ENCODE measurements at places on chromosomes 5 and 9.

DNA sequence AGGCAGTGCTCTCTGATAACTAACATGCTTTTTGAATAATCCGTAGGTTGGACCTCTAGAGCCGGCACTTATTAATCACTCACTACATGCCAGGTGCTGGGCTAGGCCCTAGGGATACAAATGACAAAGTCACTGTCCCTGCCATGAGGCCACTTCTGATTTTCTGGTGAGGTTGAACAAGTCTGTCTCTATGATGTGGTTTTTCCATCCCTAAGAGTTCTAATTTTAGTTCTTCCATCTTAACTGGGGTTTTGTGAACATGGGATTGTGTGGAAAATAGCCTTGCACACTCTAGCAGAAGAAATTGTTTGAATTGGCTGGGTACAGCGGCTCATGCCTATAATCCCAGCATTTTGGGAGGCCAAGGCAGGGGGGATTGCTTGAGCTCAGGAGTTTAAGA is 64.6 kb downstream of the IL31RA start:
- no peak for DNase-seq

DNA sequence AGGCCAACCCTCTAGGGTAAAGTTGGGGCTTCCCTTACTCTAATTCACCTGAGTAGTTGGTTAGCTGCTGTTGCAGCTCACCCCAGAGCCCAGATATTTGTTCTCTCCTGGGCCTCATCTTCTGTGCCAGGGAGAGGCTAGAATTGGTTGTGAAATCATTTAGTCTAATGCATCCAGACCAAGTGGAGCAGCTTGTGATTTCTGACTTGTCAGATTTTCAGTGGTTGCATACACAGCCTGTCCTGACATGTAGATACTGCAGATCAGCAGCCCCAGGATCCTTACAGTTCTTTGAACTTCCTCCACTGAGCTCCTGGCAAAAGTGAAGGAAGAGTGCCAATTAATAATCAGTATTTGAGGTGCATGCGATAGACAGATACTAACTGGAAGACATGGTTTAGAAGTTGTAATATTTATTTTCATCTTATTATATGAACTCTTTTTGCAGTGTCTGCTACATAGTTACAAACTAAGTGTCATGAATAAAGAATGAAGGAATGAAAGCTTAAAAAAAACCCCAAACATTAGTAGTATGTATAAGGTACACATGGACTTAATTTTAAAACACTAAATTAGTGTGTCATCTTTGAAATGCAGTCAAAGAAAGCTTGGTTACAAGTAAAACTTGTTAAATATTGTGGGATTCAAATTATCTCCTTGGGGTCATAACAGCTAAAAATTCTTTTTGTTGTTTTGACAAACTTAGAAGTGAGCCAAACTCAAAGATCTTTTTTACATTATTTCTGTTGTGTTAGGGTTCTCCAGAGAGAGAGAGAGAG is 128.5 kb downstream of the VPS13A start:
- no peak for DNase-seq

DNA sequence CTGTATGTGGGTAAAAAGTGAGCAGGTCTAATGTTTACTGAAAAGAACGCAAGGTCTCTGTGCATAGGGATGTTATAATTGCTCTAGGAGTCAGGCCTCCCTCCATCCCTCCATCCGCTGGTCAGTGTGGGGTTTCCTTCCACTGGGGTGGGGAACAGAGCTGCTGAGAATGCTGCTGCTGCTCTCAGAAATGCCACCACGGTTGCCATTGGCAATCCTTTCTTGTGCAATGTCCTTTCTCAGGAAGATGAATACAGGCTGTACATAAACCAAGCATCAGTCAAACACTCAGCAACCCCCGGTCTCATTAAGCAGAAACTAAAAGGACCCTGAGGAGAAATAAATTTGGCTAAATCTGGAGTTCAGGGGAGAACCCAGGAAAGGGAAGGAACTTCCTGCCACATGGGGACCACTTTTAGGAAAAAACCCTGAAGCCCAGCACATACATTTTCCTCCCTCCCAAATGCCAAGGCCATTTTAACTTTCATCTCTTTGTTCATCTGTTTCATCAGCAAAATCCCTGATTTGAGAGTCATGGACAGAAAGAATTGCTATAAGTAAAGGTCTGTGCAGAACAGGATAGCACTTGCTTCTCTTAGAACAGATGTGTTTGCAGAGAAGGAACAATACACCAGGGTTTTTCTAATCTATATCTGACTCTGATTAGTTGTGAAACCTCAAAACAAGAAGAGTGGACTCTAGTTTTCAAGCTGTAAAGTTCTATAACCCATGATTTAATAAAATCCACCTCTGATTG is 70.4 kb upstream of the SLC1A3 start:
- DNase-seq, result no peak

- DNase-seq, result no peak
Observed at GRCh38 chr5:99702565-99702964, 773.8 kb upstream of the CHD1 start.

DNA sequence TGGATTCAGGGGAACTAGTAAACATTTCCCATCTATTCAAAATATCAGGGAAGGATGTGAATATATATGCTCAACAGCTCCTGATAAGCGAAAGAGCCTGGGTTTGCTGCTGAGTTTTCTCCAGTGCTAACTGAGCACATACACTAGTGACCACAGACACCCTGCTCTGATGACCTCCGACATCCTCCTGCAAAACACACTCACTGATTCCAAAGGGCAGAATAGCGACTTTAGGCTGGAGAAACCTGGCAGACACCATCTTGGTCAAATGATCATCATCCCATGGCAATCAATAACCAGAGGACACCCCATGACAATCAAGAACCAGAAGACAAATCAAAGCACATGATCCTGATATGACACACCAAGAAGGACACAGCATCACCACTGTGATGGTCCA is 9.2 kb upstream of the GADD45G start:
- no peak for DNase-seq

GRCh38 chr5:138752341-138752950 is 779 bp upstream of the CTNNA1 start:
- DNase-seq, result no peak

DNA sequence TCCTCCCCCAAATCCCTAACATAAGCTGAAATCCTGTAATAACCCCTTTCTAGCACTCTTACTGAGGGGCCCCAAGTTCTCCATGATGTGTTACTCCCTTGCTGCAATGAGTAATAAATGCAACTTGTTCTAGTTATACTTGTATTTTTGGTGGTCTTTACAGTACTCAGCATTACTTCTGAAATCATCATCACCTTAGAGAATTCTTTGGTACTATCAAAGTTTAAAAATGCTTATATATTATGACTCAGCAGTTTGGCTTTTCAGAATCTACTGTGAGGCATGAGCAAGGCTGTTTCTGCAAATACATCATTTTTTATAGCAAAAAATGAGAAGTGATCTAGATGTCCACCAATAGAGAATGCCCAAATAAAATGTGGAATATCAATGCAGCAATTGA is 20.7 kb upstream of the ROPN1L start:
- DNase-seq, result no peak

DNA sequence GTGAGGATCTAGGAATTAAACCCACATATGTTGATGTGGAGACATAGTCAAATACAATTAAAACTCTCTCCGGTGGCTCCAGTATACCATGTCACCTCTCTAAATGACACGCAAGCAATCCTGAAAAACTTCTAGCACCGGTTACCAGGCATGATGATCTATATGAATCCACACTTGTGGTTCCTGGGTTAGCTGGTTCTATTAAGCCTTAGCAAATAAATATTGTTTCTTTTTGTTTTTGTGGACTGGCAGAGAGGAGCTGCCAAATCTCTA is 104.8 kb downstream of the SEC61B start:
- DNase-seq, result no peak

GRCh38 chr9:130254747-130255630 is 10.6 kb upstream of the HMCN2 start:
- no peak for DNase-seq

- no peak for DNase-seq
Observed at GRCh38 chr9:79984429-79985067, 412.8 kb downstream of the TLE4 start.

DNA sequence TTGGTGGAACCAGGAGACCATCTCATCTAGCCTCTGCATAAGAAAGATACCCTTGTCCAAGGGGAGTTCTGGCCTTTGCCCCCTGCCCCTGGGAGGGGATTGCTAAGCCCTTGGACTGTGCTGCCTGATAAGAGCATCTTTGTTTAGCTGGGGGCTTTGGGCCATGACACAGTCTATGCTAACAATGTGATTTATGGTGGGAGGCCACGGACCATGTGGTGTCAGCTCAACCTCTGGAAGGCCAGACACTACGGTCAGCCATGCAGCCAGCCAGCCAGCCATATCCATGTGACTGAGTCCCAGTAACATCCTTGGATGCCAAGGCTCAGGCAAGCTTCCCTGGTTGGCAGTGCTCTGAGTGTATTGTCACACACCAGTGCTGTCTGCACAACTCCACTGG is 244.4 kb downstream of the FSTL4 start:
- no peak for DNase-seq

DNA sequence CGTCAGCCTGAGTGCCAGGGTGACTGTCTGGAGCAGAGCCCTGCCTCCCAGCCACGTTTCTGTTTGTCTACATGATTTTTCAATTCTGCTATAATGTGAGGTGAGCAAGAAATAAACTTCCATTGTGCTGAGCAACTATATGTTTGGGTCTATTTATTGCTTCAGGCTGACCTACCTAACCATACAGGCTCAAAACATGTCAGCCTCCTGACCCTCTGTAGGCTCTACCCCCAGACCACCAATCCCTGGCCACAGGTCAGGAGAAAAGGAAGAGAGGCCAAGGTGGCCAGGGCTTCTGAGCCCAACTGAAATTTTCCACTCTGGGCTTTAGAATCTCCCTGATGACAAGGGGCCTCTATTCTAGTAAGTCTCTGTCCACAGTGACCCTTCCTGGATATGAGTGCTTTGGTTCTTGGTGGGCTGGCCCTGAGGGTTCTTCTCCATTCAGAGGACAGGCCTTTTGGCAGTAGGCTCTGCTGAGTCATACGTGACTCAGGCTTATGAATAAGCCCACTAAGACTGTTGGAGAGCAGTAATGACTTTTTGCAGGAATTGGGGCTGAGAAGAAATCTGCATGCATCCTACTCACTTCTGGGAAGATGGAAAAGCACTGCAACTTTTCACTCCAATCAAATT is 117.2 kb upstream of the TBCA start:
- no peak for DNase-seq

DNA sequence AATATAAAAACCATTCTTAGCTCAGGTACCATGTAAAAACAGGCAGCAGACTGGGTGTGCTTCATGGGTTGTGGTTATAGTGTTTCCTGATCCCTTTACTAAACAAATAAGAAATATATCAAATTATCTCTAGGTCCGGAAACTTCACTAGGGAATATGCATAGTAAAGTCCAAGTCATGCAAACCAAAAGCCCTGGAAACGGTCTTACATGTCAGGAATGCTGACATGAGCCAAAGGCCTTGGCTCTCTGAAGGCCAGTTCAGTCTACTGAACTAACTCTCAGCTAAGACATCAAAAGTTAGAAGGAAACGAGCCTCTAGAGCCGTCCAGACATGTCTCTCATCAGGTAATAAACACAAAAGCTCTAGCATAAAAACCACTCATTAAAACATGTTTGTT is 778.9 kb upstream of the ZNF608 start:
- no peak for DNase-seq

GRCh38 chr9:20188616-20189369 is 400.0 kb upstream of the SLC24A2 start:
- no peak for DNase-seq

- DNase-seq, result no peak
Observed at GRCh38 chr5:154273028-154273617, 82.6 kb downstream of the GALNT10 start.

- DNase-seq, result no peak
Observed at GRCh38 chr5:109252731-109253130, 157.0 kb downstream of the PJA2 start.

GRCh38 chr9:7228726-7229125 is 471.0 kb downstream of the KDM4C start:
- no peak for DNase-seq

- DNase-seq, result no peak
Observed at GRCh38 chr5:158700231-158701006, 399.3 kb downstream of the EBF1 start.

- DNase-seq, result no peak
Observed at GRCh38 chr9:116223926-116224325, 70.3 kb downstream of the PAPPA start.

- no peak for DNase-seq
Observed at GRCh38 chr5:76470976-76471375, 67.9 kb downstream of the IQGAP2 start.

- DNase-seq, result no peak
Observed at GRCh38 chr9:35754264-35754663, at the start of gene MSMP. TSS of gene MSMP (minus strand) at chr9:35754276. CDS start at chr9:35754129, 147 bp downstream.

DNA sequence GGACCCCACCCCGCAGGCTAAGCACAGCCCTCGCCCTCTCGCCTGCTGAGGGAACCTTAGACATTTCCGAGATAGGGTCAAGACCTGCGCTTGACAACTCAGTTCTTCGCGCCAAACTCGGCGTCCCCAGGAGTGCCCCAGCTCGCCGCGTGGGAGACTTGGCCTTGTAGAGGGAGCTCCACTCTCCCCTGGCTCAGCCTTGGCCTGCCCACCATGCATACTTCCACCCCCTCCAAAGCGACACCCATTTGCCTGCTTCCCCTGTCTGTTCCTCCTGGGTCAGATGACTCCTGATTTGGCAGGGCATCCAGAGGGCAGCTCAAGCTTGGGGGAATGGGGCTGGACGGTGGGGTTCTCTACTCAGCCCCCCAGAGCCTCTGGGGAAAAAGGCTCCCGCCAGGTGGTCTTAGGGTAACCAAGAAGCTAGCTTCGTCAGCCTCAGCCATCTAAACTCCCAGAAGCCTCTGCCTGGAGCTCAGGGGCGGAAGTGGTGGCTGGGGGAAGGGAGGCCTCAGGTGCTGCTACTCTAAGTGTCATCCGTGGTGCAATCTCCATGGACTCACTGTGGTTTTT is 560 bp downstream of the DOCK2 start:
- no peak for DNase-seq

DNA sequence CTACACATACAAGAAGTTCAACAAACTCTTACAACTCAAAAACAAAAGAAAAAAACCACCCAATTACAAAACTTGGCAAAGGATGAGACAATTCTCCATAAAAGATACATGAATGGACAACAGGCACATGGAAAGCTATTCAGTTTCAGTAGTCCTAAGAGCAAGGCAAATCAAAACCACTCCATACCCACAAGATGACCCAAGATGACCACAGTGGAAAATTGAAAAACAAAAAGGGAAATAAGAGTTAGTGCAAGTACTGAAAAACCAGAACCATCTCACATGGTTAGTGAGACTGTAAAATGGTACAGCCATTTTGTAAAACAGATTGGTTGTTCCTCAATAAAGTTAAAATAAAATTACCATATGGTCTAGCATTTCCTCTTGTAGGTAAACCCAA is 287.1 kb upstream of the CDH9 start:
- DNase-seq, result no peak

GRCh38 chr9:87867391-87867790 is 15.3 kb upstream of the SPATA31E1 start:
- DNase-seq, result no peak

DNA sequence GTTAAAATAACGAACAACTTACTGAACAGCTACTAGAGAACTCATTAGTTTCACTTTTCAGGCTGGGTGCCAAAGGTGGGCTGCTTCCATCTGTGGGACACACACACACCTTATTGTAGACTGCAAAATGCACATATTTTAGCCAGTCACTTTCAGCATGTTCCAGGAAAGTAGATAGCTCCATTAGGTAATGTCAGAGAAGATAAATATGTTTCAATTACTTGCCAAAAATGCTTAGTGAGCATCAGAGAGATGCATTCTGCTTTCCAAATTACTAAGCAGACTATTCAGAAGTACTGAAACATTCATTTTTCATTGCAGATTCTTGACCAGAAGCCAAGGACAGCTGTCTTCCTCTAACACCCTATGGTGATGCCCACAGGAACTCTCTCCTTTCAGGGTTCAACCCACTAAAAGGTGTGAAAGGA is 56.2 kb upstream of the APC start:
- DNase-seq, result no peak

Data from esophagus squamous epithelium (tissue), 5 donors.